Cortex of kidney (tissue), 1 donor: ENCODE measurements at places on chromosomes 3 and 15.

GRCh38 chr3:19937459-19938294, 3.7 kb upstream of the EFHB start:
- DNase-seq: no peak

GRCh38 chr15:43241100-43241499, 20.3 kb upstream of the EPB42 start:
- DNase-seq: no peak

DNA sequence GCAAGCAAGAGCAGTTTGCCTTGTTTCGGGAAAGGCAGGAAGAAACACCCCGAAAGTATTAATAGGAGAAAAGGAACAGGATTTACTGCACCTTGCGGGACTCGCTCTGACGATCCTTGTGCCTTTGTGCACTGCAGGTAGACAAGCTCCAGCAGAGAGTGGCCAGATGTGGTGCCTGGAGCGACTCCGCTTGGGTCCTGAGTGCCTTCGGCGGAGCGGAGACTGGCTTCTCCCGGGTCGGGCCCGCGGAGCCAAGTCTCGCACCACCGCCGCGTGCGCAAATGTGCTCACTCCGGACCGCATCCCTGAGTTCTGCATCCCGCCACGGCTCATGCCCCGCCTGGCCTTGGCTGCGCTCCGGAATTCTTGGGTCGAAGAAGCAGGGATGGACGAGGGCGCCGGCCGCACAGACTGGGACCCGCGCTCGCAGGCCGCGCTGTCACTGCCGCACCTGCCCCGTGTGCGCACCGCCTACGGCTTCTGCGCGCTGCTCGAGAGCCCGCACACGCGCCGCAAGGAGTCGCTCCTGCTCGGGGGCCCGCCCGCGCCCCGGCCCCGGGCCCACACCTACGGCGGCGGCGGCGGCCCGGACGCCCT, 769 bp downstream of the C2CD4A start:
- no peak for DNase-seq

GRCh38 chr3:104461431-104461830, 905.3 kb upstream of the ALCAM start:
- no peak for DNase-seq

DNA sequence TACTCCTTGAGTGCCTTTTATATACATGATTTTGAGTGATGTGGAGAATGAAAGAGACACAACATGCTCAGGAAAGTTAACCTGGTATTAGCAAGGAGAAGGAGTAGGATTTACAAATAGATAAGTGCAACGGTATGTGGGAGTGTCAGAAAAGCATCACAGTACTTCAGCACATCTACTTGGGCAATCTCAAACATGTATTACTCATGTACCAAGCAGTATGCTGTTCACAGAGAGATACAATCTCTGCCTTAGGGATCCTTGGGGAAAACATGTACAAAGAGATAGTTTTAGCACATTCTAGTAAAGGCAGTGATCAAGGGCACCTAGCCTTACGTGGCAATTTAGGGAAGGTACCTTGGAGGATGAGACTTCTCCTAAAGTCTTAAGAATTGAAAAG, 146.5 kb downstream of the FILIP1L start:
- DNase-seq: no peak

GRCh38 chr15:76340803-76341365, 4.3 kb downstream of the ISL2 start:
- DNase-seq: no peak

DNA sequence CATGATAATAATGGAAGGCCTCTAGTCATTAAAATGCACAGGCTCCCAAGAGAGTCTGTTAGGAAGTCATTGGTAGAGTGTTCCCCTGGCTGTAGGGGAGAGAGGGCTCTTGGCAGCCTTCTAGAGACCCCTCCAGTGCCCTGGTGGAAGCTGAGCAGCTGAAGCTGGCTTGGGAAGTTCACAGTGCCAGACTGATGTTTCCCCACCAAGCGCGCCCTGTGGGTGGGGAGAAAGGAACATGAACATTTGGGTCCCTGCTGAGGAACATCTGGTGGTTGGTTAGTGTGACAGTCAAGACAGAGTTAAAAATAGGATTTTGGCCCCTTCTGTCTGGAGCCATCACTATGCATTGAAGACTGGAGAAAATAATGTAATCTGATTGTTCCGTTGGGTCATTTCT, 37.1 kb upstream of the RGMA start:
- DNase-seq: no peak

GRCh38 chr3:11724615-11725339, 81.1 kb upstream of the VGLL4 start:
- DNase-seq: no peak

DNA sequence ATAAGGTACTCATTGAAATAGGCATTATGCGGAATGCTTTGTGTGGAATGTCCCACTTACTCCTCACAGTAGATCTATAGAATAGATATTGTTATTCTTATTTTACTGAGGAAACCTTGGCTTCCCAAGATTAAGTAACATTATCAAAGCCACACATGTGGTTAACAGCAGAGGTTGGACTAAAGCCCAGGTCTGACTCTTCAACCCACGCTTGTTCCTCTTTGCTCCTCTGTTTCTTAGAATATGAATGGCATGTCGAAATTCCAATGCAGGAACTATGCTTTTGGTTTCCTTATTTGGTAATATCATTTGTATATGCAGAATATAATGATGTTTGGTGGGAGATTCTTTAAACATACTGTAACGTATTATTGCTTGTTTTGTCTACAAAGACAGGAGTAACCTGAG, 818.8 kb upstream of the LMCD1 start:
- DNase-seq: no peak

GRCh38 chr3:176978441-176978840, 218.8 kb downstream of the TBL1XR1 start:
- DNase-seq: no peak

- DNase-seq: no peak
Observed at GRCh38 chr3:197798863-197799262, 7.8 kb downstream of the LRCH3 start.

DNA sequence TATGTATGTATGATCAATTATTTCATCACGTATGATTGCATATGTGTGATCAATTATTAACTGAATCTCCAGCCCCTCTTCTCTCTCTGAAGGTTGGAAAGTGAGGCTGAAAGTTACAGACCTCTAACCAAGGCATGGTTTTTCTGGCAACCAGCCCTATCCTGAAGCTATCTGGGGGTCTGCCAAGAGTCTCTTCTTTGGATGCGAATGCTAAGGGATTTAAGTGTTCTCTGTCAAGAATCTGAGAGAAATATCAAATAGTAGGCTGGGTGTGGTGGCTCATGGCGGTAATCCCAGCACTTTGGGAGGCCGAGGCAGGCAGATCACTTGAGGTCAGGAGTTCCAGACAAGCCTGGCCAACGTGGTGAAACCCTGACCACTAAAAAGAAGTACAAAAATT, 8.1 kb downstream of the NKTR start:
- no peak for DNase-seq

DNA sequence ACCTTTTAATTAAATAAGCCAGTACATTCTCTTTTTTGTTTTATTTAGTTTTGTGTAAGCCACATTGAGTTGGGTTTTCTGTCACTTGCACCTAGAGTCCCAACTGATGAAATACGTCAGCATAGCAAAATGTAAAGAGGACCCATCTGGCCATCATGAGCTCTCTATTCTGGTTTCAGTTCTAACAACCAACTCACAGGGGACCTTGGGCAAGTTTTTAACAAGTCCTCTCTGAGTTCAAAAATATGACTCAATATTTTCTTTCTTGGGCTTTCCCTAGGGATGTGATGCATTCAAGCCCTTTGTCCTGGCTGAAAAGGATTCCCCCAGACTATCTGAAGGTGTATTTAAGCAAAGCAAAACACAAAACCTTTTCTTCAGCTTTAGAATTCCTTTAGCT, 32.9 kb downstream of the PLCH1 start:
- no peak for DNase-seq

DNA sequence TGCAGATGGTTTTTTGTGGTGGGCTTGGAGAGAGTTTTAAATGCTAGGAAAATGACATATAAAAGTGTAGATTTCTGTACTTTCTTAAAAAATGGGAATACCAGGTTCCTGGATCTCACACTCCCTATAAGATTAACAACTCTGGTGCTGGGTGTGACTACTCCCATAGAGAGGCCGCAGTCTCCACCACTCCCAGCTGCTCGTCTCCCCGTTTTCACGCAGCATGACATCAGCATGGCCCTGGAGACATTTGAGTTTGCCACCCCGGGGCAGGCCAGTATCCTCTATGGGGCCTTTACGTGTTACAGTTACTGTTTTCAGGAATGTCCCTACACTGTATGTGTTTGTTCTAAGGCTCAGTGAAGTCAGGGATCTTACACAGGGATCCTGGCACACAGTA, 126.7 kb upstream of the ATP2B2 start:
- no peak for DNase-seq

DNA sequence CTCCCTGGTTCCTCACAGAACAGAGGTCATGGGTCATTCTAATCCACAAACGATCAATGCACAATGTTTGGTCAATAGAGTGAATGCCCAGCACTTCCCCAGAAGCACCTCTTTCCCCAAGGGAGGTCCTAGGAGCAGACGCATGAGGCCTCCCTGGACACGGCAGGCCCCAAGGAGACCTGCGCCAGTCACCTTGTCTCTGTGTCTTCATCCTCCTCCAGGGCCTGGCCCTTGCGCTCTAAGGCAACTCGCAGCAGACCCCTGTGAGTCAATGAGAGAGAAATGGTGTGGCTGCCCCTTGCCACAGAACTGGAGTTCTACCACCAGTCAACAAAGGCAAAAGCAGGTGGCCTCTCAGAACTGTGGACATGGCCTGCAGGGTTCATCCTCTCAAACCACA, 18.1 kb downstream of the ALS2CL start:
- DNase-seq: no peak

GRCh38 chr3:108182339-108182738, 39.9 kb downstream of the IFT57 start:
- DNase-seq: no peak

GRCh38 chr3:64908251-64908685, 220.5 kb upstream of the ADAMTS9 start:
- no peak for DNase-seq

GRCh38 chr3:48241796-48242455, 1.0 kb downstream of the ZNF589 start:
- no peak for DNase-seq

GRCh38 chr3:97278506-97278905, 464.1 kb downstream of the EPHA6 start:
- DNase-seq: no peak

DNA sequence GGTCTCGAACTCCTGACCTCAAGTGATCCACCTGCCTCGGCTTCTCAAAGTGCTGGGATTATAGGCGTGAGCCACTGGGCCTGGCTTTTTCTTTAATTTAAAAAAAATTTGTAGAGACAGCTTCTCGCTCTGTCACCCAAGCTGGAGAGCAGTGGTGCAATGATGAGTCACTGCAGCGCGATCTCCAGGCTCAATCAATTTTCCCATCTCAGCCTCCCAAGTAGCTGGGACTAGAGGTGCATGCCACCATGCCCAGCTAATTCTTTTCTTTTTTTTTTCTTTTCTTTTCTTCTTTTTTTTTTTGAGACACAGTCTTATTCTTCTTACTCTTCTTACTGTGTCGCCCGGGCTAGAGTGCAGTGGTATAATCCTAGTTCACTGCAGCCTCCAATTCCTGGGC, 19.8 kb downstream of the TUBGCP4 start:
- DNase-seq: no peak

GRCh38 chr3:127462111-127462655, 128.3 kb downstream of the TPRA1 start:
- DNase-seq: no peak

DNA sequence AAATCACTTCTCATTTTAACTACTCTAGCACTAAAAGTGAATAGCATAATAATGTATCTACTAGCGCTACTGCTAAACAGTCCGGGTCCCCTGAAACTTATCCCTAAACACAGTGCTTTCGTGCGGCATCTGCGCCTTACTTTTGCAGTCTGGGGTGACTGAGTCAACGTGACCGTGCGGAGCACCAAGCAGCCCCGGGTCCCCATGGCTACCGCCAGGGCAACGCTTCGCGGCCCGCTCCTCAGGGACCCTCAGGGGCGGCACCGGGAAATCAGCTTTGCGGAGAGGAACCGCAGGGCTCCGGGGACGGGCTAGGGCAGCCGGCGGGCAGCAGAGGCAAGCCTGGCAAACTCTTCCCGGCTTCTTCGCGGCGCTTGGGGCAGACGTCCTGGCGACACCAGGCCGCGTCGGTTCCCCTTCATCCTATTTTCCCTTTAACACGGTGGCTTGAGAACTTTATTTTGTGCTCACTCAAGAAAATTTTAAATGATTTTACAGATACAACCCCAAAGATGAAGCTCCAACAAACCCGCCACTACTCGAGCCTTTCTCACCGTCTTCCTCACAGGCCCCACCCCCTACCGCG, 757 bp upstream of the DIPK2A start:
- peak; percentile 24 for DNase-seq

DNA sequence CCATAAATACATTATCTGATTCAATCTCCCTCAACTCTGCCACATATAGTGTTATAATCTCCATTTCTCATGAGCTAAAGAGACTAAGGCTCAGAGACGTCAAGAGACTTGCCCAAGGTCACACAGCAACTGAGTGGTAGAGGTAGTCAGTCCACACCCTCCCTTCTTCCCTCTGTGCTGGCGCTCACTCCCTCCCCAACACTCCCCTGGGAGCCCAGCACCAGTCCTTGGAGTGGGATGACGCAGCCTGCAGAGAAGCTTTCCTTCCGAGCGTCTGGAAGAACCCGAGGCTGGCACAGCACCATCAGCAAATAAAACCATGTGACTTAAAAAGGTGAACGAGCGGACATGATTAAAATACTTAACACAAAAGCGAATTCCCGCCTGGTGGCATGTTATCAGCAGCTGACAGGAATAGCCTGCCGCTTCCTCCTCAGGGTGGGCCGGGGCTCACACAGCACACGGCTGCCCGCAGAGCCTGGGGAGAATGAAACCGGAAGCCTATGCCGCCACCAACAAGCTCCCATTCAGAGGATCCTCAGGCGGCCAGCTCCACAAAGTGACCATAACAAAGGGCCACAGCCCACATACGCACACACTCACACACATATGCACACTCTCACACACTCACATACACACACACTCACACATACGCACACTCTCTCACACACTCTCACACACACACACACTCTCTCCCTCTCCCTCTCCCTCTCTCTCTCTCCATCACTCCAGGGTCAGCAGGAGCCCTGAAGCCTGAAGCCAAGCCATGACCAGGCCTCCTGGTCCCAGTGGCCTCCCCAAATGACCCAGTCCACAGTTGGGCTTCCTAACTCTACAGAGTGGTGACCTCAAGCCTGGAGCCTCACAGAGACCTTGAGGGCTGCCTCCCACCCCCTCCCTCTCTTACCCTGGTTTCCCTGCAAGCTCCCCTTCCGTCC, 120.5 kb downstream of the XXYLT1 start:
- no peak for DNase-seq

DNA sequence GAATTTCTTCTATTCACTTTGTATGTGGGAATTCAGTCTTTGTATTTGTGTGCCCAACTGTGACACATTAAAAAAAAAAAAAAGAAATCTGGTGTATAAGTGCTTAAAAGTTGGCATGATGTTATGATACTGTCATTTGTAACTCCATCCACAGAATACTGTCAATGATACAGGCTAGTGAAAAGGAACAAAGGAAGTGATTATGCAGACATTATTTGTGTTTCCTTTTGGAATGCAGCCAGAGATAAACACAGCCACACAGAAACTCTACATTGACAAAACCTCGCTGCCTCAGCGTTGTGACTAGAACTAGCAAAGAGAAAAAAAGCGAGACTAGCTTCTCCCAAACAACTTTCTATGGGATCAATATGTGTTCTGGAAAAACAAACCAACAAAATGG, 519.2 kb upstream of the AGTR1 start:
- DNase-seq: no peak

GRCh38 chr3:173416070-173416469, 18.5 kb downstream of the NLGN1 start:
- DNase-seq: no peak
